ENCODE measurements at places on chromosomes 6 and 20.

GRCh38 chr6:170289951-170290295 is 955 bp downstream of the DLL1 start:
- no peak for DNase-seq

- no peak for DNase-seq
These were observed 606.7 kb upstream of the CITED2 start for GRCh38 chr6:139981066-139981624.

DNA sequence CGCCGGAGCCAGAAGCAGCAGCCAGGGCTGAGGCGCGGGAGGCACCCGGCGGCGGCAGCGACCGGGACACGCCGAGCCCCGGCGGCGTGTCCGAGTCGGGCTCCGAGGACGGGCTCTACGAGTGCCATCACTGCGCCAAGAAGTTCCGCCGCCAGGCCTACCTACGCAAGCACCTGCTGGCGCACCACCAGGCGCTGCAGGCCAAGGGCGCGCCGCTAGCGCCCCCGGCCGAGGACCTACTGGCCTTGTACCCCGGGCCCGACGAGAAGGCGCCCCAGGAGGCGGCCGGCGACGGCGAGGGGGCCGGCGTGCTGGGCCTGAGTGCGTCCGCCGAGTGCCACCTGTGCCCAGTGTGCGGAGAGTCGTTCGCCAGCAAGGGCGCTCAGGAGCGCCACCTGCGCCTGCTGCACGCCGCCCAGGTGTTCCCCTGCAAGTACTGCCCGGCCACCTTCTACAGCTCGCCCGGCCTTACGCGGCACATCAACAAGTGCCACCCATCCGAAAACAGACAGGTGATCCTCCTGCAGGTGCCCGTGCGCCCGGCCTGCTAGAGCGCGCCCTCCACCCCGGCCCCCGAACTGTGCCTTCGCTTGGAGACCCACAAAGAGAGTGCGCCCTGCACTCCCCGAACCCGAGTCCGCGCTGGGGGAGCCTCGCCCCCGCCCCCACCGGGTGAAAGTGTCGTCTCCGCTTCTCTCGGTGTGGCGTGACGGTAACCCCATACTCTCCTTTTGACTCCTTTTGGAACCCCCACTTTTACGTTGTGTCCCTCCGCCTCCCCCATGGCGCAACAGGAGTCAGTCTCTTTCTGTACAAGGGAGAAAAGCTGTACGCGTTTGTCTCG is 1.6 kb downstream of the INSM1 start:
- DNase-seq: no peak

GRCh38 chr6:150511313-150511712 is 88.4 kb upstream of the PLEKHG1 start:
- no peak for DNase-seq

DNA sequence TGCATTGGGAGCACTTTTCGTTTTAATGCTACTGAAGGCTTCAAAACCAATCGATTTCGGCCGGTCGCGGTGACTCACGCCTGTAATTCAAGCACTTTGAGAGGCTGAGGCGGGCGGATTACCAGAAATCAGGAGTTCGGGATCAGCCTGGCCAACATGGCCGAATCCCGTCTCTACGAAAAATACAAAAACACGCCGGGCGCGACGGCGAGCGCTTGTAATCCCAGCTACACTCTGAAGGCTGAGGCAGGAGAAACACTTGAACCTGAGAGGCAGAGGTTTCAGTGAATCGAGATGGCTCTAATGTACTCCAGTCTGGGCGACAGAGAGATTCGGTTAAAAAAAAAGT is 58.4 kb downstream of the TRIM38 start:
- no peak for DNase-seq

DNA sequence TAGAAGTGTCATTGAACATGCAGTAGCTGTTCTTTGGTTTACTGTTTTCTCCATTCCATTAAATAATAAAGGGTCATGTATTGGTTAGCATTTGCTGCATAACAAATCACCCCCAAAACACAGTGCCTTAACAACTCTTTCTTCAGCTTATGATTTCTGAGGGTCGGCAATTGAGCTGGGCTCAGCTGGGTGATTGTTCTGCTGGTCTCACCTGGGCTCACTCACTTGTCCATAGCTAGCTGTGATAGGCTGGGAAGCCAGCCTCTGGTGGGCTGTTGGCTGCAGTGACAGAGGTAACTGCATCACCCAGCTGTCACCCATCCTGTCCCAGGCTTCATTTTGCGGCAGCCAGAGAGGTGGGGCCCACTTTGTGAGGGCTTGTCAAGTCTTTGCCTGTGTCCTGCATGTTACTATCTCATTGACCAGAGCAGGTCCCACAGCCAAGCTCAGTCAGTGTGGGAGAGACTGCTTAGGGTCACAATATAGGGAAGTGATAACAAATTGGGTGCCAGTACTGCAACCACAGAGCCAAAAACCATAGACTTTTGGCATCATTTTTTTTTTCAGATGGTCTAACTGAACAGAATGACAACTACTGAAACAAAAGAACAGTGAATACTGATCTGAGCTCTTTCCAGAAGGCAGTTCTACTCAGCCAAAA is 76.9 kb downstream of the SYNDIG1 start:
- no peak for DNase-seq

GRCh38 chr6:28371706-28372451 is 22.1 kb downstream of the ZKSCAN3 start:
- DNase-seq: peak; percentile 52

- DNase-seq: no peak
These were observed 27.8 kb downstream of the ADGRG6 start for GRCh38 chr6:142329486-142330113.

- no peak for DNase-seq
These were observed 186.7 kb upstream of the ARID1B start for GRCh38 chr6:156590482-156590881.

- no peak for DNase-seq
These were observed 109.5 kb downstream of the LCA5 start for GRCh38 chr6:79427721-79428120.

- no peak for DNase-seq
These were observed 174.2 kb downstream of the TSHZ2 start for GRCh38 chr20:53146201-53146891.

GRCh38 chr6:127121637-127121960 is 3.1 kb downstream of the RSPO3 start:
- DNase-seq: no peak

GRCh38 chr20:25039697-25040437 is 18.1 kb downstream of the ACSS1 start:
- no peak for DNase-seq

GRCh38 chr6:44530910-44531234 is 143.4 kb downstream of the CDC5L start:
- DNase-seq: no peak

DNA sequence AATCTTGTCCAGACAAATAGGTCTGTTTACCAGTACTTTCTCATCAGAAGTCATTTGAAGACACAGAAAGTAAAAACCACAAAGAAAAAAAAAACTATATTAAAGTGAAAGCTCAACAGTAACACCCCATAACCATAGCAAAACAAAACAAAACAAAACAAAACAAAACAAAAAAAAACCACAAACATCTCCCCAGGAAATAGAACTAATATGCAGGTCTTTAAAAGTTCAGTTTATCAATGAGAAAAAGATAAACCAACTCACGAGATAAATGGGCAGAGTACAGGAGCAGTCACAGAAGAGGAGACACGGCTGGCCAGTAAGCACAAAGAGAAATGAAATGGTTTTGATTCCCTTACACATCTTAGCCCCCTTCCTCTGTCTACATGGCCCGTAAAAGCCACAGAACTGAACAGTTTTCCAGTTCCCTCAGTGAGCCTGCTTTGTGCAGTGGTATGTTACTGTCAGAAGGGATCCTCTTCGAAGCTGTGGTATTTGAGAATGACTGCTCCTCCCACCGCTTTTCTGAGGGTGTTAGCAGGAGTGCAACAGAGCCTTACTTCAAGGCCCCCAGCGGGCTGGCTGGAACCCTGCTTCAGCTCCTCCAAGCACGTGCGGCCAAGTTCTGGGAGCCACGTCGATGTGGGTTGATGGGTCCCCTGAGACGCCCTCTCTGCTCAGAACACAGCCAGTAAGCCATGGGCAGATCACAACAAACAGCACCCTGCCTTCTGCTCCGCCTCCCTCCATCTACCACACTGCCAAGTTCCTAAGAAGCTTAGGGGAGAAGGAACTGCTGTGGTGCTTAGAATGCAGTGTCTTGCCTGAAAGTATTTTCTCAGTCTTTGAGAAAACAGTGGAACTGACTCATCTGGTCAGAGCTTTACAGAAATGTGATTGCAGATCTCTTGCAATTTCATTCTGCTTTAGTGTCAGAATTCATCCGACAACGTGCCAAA is 14.0 kb downstream of the UST start:
- peak; percentile 49 for DNase-seq

DNA sequence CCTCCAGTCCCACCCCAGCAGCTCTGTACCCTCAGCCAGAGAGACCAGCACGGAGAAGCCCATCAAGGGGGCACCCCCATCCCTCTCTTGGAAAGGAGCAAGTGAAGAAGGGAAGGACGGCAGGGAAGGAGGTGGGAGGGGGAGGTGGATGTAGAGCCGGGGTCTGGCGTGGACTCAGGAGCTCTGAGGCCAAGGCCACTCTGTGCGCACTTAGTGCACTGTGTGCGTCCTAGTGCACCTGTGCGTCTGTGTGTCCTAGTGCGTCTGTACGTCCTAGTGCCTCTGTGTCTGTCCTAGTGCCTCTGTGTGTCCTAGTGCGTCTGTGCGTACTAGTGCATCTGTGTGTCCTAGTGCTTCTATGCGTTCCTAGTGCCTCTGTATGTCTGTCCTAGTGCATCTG is 54.2 kb downstream of the DSTN start:
- DNase-seq: no peak

GRCh38 chr20:62795023-62795761 is 1.1 kb upstream of the MRGBP start:
- no peak for DNase-seq

- DNase-seq: peak; percentile 37
These were observed 50.3 kb upstream of the PREP start for GRCh38 chr6:105452924-105453756.

DNA sequence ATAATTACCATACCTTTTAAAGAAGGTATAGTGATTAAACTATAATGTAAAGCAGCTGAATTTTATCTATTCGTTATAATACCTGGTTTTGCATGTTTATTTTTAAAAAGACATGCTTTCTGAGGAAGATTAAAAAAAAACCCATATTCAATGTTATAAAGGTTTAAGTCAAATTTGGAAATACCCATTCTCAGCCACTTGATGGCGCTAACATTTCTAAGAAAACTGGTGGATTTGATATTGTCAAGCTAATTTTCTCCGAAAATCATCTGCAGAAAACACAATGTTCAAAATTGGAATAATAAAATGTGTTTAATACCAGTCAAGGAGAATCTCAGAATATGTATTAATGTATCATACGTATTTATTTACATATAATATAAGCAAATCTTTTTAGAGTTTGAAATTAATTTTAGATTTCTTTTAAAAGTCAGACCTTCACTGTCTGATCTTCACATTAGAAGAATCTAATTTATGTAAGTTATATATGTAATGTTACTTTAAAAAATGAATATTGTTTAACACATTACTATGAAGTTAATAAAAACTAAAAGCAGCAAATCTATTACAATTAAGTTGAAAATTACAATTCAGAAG is 35.0 kb downstream of the SHPRH start:
- peak; percentile 16 for DNase-seq

DNA sequence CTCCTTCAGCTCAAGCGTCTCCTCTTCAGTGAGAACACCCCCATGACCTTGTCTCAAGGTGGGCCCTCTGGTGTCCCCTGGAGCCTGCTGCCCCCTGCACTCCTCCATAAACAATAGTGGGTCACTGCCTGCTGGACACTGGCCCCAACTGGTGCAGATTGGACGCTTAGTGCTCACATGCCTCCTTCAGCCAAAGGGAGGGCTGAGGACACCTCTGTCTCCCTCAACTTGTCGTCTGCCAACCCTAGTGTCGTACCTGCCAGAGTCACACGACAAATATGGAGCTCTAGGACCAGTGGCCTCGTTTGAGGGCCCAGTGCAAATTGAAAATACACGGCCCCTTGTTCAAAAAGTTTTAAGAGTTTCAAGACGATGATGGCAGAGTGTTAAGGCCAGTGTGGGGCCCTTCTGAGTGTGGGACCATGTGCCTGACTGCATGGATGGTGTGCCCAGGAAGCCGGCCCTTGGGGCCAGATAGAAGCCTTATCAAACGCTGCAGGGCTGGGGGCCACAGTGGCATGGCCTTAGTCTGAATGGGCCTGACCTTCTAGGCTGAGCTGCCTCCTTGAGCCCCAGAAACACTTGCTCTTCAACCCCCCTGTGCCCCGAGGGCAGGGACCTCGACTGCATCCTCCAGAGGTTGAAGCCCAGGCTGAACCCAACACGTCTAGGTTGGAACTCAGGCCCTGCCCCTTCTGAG is 20.1 kb downstream of the APCDD1L start:
- no peak for DNase-seq

DNA sequence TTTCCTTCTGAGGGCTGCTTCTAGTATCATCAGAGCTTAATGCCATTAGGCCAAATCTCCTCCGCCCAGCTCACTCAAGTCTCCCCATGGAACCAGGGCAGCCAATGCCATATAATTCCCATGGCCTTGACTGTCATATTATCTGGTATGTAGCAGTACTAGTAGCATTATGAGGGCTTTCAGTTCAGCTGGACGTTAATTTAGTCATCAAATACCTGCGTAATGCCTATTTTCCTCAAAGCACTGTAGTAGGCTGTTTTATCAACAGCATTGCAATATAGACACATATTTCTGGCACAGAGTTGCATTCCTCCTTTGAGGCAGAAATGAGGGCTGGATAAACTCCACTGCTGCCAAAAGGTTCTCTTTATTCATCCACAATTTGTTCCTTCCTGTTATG is 1.7 kb downstream of the KCTD20 start:
- DNase-seq: no peak

- DNase-seq: no peak
These were observed 78.4 kb upstream of the IYD start for GRCh38 chr6:150290429-150290828.

GRCh38 chr20:55449091-55449490 is 556.2 kb downstream of the CBLN4 start:
- DNase-seq: no peak

- no peak for DNase-seq
These were observed 22.7 kb upstream of the HIVEP1 start for GRCh38 chr6:11989386-11989785.

DNA sequence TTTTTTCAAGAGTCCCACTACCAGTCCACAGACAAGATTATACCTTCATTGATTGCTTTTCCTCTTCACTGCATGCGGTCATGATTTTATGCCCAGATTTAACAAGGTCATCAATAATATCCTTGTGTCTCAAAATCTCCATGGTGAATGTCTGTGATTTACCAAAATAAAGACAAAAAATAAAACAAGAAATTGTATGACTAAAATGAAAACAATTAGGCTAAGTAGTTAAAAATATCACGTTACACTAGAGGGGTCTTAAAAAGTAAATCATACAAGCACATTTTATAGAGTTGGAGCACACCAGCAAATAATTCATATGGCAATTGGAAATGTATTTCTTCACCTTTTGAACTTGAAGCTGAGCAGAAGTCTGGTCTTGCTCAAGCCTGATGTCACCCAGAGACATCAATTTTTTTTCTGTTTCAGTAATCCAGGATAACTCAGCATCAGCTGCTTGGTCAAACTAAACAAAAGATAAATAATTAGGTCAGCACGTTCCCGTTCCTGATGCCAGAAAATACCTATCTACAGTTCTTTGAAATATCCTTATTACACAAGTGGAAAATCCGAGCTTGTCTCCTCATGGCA is 125.4 kb downstream of the DST start:
- no peak for DNase-seq

- DNase-seq: no peak
These were observed 55.9 kb downstream of the YTHDF1 start for GRCh38 chr20:63159826-63160640.

- DNase-seq: no peak
These were observed 256 bp downstream of the CDK19 start for GRCh38 chr6:110815015-110815410.
